Esophagus squamous epithelium (tissue), 5 donors: ENCODE measurements at places on chromosomes 1 and 21.

GRCh38 chr1:11578004-11578403, 76.2 kb downstream of the FBXO2 start:
- DNase-seq = no peak

- no peak for DNase-seq
Measured at GRCh38 chr21:26307640-26308039, 137.1 kb upstream of the APP start.

- no peak for DNase-seq
Measured at GRCh38 chr1:6127587-6128163, 52.4 kb downstream of the CHD5 start.

DNA sequence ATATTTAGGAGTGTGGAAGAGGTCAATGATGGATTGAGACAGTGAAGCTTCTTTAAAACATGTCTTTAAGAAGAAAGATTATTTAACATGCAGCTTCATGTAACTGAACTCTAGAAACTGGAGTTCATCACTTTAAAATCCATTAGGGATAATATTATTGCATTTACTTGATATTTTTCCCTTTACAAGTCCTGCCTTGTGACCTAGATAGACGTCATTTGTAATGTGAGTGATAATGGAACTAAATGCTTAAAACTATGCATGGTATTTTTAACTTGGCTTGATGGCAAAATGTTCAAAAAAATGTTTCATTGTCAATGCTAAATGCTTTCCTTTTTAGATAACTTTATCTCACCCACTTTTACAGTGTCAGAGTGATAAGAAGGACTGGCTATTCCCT, 723.7 kb downstream of the RWDD3 start:
- no peak for DNase-seq

DNA sequence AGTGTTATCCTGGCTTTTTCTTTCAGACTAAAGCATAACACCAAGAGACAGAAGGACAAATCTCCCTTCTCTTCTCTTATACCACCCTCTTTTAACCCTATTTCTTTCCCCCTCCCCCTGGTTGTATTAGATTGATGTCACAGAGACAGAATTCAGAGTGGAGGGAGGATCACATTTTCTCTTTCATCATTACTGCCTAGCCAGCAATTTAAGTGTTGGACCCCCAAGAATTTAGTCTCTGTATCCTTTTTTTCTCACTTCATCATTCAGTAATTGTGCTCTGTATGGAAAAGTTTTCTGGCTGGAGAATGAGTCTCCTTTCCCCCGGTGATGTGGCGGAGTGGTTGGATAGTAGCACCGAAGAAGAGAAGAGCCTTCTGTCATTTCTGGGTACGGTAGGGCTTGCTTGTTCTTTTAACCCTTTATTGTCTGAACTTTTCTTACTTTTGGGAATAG, 124.8 kb downstream of the CLEC20A start:
- DNase-seq = no peak

DNA sequence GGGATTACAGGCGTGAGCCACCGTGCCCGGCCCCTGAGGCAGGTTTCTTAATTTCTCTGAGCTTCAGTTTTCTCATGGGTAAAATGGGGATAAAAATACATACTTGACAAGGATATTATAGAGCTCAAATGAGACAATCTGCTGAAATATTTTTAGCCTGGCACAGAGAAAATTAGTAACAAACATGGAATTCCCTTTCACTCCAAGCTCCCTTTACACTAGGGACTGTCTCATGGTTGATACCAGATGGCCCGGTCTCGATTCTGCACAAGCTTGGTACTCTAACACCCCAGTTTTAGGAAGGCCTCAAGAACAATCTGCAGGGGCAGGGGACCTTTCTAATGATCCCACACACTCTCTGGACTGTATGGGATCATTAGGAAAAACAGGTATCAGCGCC, 671.7 kb downstream of the SMYD3 start:
- no peak for DNase-seq

- DNase-seq = no peak
Measured at GRCh38 chr1:44559913-44560312, 114.4 kb downstream of the TMEM53 start.

GRCh38 chr1:38489844-38490270, 369.7 kb downstream of the RRAGC start:
- no peak for DNase-seq

GRCh38 chr1:204987689-204988088, 55.3 kb upstream of the CNTN2 start:
- no peak for DNase-seq

DNA sequence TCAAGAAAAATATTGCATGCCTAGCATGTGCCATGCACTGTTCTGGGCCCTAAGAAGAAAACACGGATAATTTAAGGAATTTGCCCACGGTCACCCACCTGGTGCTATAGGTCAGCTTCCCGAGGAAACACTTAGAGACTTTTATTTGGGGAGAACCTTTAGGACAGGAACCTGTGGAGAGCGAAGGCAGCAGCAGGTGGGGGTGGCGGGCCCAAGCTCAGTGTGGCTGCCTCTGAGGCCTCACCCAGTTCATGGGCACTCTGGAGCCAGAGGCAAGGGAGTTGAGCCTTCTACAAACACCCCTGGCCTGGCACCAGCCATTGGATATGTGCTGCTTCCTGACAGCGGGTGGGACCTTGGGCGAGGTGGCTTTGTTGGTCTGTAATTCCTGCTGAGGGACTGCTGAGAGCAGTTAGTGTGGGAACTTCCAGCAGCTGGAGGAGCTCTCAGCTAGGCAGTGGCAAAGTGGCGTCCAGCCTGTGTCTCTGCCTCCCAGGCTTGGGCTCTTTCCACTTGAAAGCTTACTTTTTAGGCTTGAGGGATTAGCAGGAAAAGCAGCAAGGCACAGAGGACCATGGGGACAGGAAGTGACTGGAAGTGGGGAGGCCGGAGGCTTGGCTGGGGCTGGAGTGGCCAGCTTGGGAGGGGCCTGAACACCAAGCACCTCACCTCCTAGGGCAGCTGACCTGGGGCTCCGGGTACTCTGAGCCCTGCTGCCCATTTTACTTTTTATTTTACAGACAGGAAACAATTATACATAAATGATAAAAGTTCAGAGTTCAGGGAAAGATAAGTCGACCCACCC, 19.1 kb downstream of the MRPL37 start:
- DNase-seq = no peak

- DNase-seq = no peak
Measured at GRCh38 chr1:18998016-18998724, 41.7 kb upstream of the IFFO2 start.

- no peak for DNase-seq
Measured at GRCh38 chr1:219279017-219279770, 105.5 kb downstream of the LYPLAL1 start.

DNA sequence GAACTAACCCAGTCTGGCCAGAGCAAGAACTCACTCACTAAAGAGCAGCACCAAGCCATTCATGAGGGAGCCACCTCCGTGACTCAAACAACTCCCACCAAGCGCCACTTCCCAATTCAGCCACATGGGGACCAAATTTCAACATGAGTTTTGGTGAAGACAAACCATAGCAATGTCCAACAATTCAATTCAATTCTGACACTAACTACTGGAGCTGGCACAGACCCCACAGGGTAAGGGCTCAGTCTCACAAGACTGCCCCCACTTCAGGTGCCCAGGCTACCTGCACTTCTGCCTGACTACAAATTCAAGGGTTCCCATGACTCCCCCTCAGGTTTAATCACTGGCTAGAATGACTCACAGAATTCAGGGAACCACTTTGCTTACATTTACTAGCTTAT, 48.8 kb upstream of the RAP1A start:
- no peak for DNase-seq

DNA sequence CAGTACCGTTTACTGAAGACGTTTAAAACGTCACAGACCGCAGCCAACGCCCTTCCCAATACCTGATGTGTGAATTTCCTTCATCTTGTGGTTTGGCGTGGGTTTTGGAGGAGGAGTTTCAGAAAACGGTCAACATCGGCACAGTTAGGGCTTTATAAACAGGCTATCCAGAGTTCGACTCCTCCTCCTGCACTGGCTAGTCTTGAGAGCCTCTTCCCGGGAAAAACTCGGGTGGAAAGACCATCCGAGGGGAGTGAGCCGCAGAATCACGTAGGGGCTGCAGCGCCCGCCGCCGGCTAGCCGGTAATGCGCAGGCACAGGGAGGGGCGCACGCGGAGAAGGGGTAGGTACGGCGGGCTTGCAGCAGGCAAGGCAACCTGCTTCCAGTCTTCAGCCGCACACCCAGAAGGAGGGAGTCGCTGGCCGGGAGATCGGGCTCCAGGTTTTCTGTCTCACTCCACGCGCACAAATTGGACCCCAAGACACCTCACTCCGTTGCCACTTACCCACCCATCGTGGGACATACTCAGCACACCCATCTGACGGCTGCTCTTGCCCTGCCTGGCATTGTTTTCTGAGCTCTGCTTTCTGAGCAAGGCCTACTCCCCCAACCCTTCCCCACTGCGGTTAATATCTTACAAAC, 25.4 kb downstream of the SLC19A2 start:
- no peak for DNase-seq

GRCh38 chr1:177282976-177283375, 112.2 kb downstream of the BRINP2 start:
- no peak for DNase-seq

GRCh38 chr21:45108808-45109781, 34.7 kb downstream of the ADARB1 start:
- DNase-seq = no peak

- no peak for DNase-seq
Measured at GRCh38 chr1:58500043-58500442, 46.5 kb downstream of the OMA1 start.

- DNase-seq = no peak
Measured at GRCh38 chr1:44743211-44743610, 3.6 kb downstream of the KIF2C start.

DNA sequence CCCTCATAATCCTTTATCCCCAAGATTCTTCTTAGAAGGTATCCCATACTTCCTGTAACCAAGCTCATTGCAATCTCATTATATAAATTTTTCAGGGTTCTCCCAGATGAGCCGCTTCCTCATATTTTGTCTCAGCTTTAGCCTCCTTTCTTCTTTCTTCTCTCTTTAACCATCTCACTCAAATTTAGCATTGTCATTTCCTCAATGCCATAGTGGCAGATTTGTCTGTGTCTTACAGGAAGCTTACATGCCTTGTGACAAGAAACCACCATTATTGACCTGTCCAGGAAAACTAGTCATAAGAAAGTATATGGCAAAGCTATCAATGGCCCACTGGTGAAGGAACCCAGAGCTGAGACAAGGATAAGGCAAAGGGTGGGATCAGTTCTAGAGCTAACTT, 6.0 kb upstream of the FCRL2 start:
- DNase-seq = no peak

GRCh38 chr1:70656361-70656760, 245.3 kb downstream of the CTH start:
- no peak for DNase-seq

- no peak for DNase-seq
Measured at GRCh38 chr1:186993996-186994395, 165.2 kb downstream of the PLA2G4A start.

DNA sequence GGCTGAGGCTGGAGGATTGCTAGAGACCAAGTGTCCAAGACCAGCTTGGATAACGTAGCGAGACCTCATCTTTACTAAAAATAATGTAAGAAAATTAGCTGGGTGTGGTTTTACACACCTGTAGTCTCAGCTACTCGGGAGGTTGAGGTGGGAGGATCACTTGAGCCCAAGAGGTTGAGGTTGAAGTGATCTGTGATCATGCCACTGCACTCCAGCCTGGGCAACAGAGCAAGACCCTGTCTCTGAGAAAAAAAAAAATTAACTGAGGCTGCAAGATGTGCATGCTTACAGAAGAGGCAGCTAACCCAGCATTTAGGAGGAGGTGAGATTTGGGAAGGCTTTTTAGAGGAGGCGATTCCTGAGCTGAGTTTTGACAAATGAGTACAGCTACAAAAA, 9.5 kb downstream of the AK4 start:
- no peak for DNase-seq

DNA sequence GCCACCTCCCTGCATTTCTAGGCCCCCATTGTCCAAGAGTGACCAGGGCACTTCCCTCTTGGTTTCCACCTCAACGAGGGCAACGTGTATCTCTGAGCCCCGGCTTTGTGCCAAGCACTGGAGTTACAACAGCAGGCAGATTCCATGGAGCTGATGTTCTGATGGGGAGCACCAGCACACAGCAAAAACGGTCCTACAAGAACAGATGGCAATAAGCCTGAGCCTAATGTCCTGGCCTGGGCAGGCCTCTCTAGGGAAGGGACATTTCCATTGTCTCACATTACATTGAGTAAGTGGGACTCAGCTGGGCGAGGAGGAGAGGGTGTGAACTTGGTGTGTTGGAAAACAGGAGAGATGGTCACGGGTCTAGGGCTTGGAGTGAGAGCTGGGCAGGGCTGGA, 27.2 kb upstream of the NPPB start:
- no peak for DNase-seq

GRCh38 chr1:6037338-6037762, 8.3 kb upstream of the KCNAB2 start:
- DNase-seq = no peak

- no peak for DNase-seq
Measured at GRCh38 chr1:108009603-108010195, 44.7 kb upstream of the VAV3 start.

- DNase-seq = no peak
Measured at GRCh38 chr1:170707959-170708655, 44.2 kb downstream of the PRRX1 start.

DNA sequence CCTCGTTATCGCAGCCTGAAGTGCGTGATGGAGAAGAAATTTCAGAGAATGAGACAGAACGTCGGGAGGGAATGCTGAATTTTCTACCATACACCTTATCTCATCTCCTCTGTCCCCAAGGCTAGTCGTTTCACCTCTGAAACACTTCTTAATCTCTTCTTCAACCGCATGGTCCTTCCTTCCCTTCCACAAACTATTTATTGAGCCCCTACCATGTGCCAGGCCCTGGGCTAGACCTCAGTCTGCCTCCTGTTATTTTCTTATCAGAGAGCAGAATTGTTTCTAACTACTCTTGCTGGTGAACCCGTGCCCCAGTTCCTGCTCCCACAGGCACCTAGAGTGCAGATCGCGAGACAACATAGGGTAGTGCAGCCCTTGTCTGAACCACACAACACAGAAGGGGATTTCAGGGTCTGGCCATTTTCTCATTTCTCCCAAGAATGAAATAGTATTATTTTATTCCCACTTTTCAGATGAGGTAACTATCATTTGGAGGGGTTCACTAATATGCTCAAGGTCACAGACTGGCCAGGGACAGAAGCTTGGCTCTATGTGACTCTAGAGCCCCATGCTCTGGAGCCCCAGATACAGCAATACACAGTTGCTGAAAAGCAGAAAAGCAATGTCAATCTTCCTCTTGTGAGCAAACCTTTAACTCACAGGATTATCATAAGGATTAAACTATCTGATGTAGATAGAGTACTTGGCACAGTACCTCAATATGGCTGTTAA, 598 bp upstream of the ADIPOR1 start:
- no peak for DNase-seq

- DNase-seq = no peak
Measured at GRCh38 chr1:115545791-115546733, 95.7 kb upstream of the VANGL1 start.

DNA sequence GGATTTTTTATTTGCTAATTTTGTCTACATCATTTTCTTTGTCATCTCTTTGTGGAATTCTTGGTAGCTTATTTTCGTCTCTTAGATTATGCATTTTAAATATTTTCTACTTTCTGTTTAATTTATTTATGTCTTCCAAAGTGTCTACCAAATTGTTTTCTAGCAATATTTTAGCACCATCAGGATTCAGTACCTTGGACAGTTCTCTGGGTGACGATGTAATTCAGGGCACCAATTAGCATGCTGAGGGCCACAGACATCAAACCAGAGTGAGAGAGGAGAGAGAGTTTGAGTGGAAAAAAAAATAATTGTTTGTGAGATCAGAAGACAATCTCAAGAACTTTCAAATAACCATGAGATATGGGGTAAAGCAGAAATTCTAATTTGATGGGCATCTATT, 169.8 kb upstream of the CXADR start:
- DNase-seq = no peak

- no peak for DNase-seq
Measured at GRCh38 chr1:65401612-65402011, 18.9 kb upstream of the LEPR start.
